ENCODE measurements at places on chromosomes 4 and X. TPM values are rescaled to one million over a fixed set of nuclear protein-coding genes. Genes with fewer than 3 reads are reported as not detected.

- peak; percentile 63 for DNase-seq
Observed at GRCh38 chr4:149980941-149981340, 97.3 kb upstream of the DCLK2 start.

GRCh38 chrX:51837921-51838320, 55.5 kb upstream of the MAGED1 start:
- DNase-seq = no peak

- no peak for DNase-seq
Observed at GRCh38 chrX:34813618-34814017, 129.0 kb upstream of the FAM47B start.

- no peak for DNase-seq
Observed at GRCh38 chrX:77342004-77342403, 105.2 kb upstream of the FGF16 start.

GRCh38 chr4:113383111-113383785, 333.8 kb downstream of the ANK2 start:
- DNase-seq = peak; percentile 49

GRCh38 chr4:123783921-123784320, 387.3 kb downstream of the SPRY1 start:
- DNase-seq = no peak

The HPF1 gene
- 57.4 TPM for total RNA-seq

DNA sequence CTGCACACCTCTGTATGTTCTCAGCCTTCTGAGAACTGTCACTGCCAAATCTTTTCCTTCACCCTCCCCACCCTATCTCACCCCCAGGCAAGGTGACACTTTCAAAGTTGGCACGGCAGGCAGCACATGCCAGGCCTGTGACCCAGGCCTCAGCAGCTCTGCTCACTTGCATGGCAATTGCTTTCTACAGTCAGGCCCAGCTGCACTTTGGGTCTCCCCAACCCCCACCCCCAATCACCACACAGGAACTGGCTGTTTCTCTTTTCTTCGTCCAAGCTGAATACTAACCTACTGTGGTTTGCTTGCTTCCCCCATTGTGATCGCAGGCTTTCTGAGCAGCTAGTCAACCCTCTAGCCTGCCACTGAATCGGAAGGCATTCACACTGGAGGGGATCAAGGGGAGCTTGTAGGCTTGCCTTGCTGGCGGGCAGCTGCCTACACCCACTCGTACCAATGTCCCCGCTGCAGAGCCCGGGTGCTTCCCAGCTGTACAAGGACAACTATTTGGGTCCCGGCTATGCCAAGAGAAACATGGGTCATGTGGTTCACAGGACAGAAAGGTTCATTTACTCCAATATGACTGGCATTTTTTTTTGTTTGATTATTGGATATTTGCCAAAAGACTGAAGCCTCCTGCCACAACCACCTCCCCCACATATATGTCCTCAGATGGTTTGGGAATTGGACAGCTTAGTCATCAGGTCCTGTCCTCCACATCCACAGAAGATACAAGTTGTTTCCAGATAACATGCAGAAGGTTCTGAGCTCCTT, 28.1 kb downstream of the SLC25A43 start:
- DNase-seq = no peak

DNA sequence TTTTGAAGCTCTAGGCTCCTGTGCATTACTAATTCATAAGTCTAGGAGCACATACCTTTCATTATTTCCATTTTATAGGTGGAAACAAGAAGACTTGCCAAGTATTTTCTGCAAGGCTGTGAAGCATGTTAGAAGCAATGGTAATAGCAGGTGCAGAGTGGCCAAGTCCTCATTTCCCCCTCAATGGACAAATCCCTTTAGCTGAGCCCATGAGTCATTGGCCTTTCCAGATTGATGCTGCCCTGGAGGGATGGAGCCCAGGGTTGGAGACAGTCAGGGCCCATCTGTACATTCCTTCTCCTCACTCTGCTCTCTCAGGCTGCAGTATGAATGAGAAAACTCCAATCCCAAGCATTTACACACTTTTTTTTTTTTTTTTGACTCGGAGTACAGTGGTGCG, 6.6 kb downstream of the MGST2 start:
- DNase-seq = peak; percentile 24

DNA sequence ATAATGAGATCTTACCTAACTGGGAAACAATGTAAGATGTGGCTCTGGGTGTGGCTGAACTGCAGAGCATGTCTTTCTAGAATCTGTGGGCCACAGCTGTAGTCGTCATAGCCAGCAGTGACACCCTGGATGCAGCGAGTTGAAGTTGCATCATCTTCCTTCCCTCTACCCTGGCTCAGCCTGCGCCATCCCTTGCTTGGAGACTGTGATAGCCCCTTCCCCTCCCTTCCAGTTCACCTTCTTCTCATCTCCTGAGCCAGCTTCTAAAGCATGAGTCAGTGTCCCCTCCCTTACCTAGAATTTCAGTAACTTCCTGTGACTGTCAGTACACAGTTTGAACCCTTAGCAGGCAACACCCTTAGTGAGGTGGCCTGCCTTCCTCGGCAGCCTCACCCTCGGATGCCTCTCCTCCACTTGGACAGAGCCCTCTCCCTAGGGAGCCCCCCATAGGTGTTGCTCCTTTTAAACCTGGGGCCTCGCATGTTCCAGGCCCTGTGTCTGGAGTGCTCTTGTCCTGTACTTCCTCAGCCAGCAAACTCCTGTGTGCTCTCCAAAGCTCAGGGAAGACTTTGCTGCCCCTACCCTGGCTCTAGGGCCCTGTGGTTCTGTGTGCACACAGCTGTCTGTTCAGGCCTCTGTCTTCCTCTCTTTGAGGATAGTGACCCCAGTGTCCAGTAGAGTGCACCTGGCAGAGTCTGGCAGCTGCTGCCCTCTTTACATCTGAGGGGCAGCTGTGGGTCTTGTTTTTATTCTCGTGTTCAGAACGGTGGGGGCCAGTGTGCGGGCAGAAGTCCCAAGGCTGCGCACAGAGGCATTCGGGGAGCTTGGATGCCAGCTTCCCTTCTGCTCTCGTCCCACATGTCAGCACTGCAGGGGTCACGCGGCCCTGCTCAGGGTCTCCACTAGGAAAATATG, 43.7 kb upstream of the TADA2B start:
- DNase-seq = no peak

DNA sequence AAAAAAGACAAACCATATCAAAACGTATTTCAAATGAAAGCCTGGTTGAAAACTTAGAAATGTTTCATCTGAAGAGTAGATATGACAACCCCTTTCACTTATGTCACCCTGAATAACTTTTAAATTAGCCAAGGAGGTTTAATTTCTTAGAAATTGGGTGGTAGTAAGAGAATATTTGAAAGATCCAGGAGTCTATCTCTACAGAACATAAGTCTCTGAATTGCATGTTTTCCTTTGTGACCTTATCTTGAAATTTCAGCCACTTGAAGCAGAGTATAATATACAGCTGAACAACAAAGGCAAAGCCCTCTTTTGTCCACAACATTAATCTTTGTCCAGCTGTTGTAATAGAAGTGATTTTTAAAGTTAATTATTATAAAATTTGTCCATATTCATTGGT, 49.5 kb downstream of the TMEM154 start:
- no peak for DNase-seq

DNA sequence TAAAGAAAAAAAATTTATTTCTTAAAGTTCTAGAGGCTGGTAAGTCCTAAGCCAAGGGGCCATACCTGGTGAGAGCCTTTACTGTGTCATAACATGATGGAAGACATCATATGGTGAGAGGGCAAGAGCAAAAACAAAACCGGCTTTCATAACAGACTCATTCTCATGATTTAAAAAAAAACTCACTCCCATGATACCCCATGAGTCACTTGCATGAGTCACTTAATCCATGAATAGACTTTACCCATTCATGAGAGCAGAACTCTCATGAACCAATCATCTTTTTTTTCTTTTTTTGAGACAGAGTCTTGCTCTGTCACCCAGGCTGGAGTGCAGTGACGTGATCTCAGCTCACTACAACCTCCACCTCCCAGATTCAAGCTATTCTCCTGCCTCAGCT, 369.7 kb upstream of the DIAPH2 start:
- DNase-seq = no peak

- no peak for DNase-seq
Observed at GRCh38 chr4:60619531-60620305, 580.4 kb upstream of the ADGRL3 start.

The INTU gene
- total RNA-seq = 10.8 TPM

Measured in G401 (cell line).